Stimulated activated CD4-positive, alpha-beta T cell treated with anti-CD3 and anti-CD28 coated beads, Interleukin-4, amount 100 ng/mL, for 4 hours (primary cell): ENCODE measurements at places on chromosomes 3 and 15.

GRCh38 chr3:64743156-64743886, 55.5 kb upstream of the ADAMTS9 start:
- DNase-seq = no peak

DNA sequence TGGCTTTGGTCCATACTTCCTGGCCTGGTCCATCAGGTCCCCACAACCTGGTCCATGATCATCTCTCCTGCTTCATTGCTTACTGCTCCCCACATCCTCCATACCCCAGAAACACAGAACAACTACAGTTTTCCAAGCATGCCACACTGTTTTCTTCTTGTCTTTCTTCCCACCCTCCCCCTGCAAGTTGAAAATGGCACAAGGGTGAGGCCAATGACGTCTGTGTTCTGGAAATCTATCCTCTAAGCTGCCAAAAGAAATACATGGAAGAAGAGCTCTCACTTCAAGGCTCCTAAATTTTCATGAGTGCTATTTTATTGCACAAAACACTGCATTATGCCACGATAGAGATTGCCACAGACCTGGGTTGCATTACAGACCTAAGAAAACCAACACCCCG, 404.4 kb downstream of the VPS13C start:
- DNase-seq = no peak

DNA sequence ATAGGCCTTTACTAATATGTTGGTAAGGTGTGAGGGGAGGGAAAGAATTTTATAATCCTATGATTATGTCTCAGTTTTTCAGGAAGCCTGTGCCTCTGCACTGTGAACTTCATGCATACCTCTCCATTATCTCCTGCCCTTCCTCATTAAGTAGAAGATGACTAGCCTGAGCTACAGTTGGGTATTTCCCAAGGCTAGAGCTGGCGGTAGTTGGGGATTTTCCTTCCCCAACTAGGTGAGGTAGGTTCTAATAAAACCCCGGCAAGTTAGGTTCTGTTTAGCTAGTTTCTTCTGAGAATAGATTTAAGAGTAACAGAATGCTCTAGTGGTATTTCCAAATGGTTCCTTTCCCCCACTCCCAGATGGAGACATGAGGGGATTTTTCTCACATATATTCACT, 414.5 kb downstream of the GRM7 start:
- no peak for DNase-seq

- DNase-seq = no peak
Observed at GRCh38 chr15:39616731-39617455, 36.0 kb downstream of the THBS1 start.

DNA sequence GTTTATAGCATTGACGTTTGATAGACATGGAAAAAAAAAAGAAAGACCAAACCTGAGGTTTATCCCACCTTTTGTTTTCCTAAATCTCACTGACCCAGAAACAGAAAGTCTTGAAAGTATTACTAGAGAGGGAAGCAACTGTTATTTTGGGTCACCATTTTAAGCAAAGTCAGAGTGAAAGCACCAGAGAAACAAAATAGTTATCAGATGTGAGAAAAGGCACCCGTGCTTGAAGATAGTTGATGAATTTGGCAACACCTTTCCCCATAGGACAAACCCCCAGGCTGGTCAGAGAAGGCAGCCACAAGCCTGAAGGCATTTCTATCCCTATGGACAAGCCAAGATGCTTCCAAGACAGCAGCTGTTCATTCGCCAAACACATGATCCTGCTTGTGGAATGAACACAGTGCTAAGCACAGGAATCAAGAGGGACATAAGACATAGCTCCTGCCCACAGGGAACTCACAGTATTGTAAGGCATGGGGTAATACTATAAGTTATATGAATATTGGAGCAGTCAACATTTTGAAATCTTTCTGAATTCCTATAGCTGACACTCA, 170.9 kb downstream of the ERC2 start:
- DNase-seq = no peak

- DNase-seq = no peak
Observed at GRCh38 chr3:196225086-196225485, 8.8 kb downstream of the SLC51A start.

- no peak for DNase-seq
Observed at GRCh38 chr15:62896969-62897486, 145.5 kb upstream of the TPM1 start.

GRCh38 chr15:64146041-64146440, 5.5 kb upstream of the SNX22 start:
- DNase-seq = no peak

- no peak for DNase-seq
Observed at GRCh38 chr15:60612400-60613048, 133.6 kb upstream of the ICE2 start.

- DNase-seq = no peak
Observed at GRCh38 chr3:45035441-45036301, 9.6 kb downstream of the CLEC3B start.
